ENCODE measurements at places on chromosomes 2 and 18. TPM values are rescaled to one million over a fixed set of nuclear protein-coding genes. Genes with fewer than 3 reads are reported as not detected.

GRCh38 chr2:44250376-44250775 is 24.9 kb upstream of the SLC3A1 start:
- DNase-seq = no peak

DNA sequence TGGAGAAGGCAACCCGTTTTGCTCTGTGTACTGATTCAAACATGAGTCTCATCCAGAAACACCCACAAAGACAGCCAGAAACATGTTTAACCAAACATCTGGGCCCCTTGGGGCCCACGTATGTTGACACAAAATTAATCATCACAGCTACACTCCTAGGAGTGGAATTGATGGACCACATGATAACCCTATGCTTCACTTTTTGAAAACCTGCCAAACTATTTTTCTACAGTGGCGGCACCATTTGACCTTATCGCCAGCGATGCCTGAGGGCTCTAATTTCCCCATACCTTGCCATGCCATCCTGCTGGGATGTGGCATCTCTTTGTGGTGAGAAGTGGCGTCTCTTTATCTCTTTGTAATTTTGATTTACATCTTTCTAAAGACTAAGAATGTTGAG is 38.5 kb downstream of the PSMG2 start:
- no peak for DNase-seq

GRCh38 chr2:167862782-167863181 is 384.6 kb downstream of the STK39 start:
- DNase-seq = no peak

GRCh38 chr2:237774811-237775553 is 23.6 kb upstream of the RBM44 start:
- DNase-seq = peak; percentile 49

- peak; percentile 65 for DNase-seq
These were observed 101.7 kb downstream of the AGAP1 start for GRCh38 chr2:235595422-235596010.

The CHN1 gene
- 22.9 TPM for total RNA-seq

The CXCR1 gene
- total RNA-seq = 0.94 TPM

The CAPN13 gene
- total RNA-seq = not detected
